ENCODE measurements at places on chromosomes 5 and 9.
A peak's percentile ranks its signal among the peaks of the same experiment; 100 is the strongest.

GRCh38 chr5:4704951-4705350 is 435.2 kb upstream of the ADAMTS16 start:
- DNase-seq: no peak

- no peak for DNase-seq
Measured at GRCh38 chr5:62661126-62661525, 82.5 kb downstream of the LRRC70 start.

- DNase-seq: no peak
Measured at GRCh38 chr9:123420592-123421111, 64.7 kb downstream of the CRB2 start.

GRCh38 chr5:113093558-113093957 is 117.0 kb downstream of the DCP2 start:
- no peak for DNase-seq

DNA sequence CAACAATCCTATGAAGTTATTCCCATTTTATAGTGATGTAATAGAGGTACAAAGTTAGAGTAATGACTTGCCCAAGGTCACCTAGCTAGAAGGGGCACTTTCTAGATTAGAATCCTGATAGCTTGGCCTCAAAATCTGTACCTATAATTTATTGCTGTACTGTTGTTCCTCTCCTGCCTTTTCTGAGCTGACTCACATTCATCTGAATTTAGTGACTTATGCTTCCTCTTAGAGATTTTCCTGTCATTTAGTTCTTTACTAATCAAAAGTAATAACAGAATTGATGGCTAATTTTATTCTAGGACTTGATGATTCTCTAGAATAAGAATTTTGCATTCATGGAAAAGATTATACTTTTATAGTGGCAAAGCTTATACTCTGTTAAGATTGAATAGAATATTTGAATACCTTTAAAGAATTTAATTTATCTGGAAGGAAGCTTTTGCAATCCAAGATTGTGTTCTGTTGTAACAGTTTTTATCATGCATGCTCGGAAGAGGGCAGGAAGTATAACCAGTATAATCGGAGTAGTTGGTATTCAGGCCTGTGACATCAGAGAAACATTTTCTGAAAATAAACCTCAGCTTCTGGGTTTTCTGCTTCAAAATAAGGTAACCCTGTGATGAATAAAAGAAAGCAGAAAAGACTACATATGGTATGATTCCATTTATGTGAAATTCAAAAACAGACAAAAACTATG is 21.3 kb downstream of the CYSTM1 start:
- DNase-seq: no peak

DNA sequence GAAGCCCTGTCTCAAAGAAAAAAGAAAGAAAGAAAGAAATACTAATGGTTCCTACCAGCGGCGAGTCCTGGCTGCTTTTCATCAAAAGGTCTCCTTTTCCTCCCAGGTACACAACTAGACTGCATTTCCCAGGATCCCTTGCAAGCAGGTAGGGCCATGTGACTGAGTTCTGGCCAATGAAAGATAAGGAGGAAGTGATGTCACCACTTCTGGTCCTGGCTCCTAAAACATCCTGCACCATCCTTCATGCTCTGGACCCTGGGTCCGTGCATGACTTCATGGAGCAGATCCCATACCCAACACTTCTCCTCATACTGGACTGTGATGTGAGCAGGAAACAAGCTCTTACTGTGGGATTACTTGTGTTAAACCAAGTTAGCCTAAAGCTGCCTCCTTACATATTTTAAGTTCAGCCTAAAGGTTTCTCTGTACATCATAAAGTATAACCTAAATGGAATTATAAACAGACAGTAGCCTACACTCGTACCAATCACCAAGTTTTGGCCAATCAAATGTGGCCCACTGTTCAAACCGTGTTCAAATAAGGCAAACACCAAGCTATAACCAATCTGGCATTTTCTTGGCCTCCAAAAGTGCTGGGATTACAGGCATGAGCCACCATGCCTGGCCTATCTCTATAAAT is 30.2 kb upstream of the FUBP3 start:
- no peak for DNase-seq

- DNase-seq: no peak
Measured at GRCh38 chr5:141825241-141825671, 53.0 kb downstream of the PCDH1 start.

DNA sequence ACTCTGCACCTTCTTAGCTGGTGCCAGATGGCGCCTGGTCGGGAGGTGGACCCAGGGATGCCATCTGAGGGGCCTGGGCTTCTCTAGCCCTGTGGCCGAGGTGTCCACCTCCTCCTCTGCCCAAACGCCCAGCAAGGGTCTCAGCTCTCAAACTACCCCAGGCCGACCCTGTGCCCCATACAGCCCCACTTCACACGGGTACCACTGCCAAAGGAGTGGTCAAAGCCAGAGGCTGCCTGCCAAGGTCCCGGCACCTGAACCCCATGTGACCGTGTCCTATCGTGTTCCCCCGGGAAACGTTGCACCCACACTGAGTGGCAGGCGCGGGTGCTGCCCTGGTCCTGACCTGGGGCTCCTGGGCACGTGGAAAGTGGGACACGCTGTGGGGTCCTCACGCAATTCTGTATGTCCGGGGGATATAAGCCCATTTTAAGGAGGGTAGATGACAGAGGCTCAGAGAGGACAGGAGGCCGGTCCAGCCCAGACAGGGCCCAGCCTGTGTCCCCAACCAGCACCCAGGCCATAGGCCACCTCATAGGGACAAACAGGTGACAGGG is 1.9 kb downstream of the ENTPD8 start:
- no peak for DNase-seq

DNA sequence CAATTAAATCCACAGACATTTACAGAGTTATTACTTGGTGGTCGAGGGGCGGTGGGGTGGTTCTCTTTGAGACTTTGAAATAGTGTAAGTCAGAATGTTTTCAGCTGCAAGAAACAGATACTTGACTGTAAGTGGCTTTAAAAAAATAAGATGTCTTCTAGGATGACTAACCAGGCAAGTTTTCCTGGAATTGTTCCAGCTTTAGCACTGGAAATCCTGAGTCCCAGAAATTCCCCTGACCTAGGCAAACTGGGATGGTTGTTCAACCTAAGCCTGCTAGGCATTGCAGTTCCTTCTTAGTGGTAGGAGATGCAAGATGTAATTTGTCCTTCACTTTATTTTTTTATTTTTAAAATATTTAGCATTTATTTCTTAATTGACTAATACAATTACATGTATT is 169.5 kb upstream of the POC5 start:
- DNase-seq: no peak

DNA sequence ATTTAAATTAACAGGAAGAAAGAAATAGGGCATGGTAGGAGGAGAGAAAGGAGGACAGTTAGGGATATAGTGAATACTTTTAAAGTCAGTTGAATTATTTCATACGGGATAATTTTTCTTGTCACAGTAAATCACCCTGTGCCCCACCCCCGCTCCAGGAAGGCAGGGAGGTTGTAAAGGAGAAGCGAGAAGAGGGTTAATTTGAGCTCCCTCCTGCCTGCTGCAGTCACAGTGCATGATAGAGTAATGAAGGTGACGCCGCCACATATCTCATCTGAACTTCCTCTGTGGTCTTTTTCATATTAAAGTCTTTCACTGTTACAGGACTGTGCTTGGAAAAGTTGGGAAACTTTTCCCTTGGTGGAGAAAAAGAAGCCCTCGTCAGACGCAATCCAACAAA is 896 bp upstream of the PCSK5 start:
- no peak for DNase-seq

- DNase-seq: no peak
Measured at GRCh38 chr9:3941758-3942157, 358.1 kb downstream of the GLIS3 start.

DNA sequence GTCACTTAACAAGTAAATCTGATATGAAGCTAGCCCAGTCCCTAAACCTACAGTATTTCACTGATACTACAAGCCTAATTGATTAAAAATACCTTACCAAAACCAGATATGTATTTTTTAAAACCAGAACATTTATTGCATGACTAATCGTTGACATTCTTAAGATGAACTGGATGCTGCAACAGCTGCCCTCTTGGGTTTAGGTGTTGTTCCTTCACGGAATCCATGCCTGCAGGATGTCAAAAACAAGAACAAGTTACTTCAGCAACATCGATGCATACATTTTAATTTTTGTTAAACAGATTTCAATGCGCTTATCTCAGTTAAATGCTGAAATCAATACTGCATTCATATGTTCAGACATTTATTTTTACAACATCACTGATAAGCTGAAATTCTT is 2.7 kb downstream of the RPL37 start:
- no peak for DNase-seq

DNA sequence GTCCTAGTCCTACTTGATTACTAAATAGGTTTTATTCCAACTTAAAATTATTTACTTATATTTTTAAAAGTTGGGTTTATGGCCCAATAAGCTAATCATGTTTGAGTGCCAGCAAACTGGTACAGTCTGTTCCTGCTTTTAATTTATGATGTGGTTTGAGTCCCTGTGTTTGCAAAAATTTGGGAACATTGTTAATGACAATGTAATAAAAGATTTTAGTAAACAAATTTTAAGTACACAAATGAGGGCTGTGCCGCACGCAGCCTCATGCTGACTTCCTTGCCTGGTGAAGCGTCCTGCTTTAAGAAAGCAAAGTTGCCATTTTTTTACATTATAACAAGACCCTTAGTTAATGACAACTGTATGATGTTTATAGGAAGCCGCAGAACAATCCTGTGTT is 96.8 kb upstream of the MAP1B start:
- no peak for DNase-seq

DNA sequence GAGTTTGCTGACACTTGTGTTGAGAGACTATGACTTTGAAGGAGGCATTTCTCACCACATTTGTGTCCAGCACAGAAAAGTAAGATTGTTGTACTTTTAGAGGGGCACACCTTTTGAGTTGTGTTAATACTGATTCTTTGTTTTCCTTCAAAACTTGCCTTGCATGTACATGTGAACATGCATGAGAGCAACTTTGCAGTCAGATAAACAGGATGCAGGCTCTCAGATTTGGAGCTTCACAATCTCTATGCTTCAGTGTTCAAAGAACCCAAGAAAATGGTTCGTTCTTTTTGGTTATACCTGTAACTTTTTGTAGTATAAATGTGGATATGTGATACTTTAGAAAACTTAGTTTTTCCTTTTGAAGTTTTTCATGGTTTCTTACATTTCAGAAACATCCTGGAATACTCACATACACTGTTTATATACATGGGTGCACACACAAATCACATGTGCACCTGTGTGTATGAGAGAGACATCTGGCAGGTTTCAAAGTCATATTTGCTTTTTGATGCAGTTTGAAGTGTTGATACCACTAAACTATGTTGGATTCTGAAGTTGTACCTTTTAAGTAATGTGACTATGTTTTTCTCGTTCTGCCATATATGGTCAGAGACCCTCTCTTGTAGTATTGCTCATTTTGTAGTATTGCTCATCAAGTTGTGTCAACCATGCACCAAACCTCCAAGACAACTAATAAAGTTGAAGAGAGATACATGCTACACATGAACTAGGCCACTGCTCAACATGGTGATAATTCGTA is 190.7 kb downstream of the CD180 start:
- DNase-seq: no peak

- DNase-seq: no peak
Measured at GRCh38 chr5:150527038-150527437, 19.1 kb downstream of the NDST1 start.

- no peak for DNase-seq
Measured at GRCh38 chr5:56158331-56158960, 74.7 kb downstream of the ANKRD55 start.

- no peak for DNase-seq
Measured at GRCh38 chr5:116766470-116766947, 191.9 kb upstream of the SEMA6A start.

GRCh38 chr5:40551496-40552491 is 127.9 kb upstream of the PTGER4 start:
- DNase-seq: peak; percentile 77

GRCh38 chr9:11338130-11338529 is 725.3 kb upstream of the PTPRD start:
- no peak for DNase-seq

GRCh38 chr5:33370466-33370859 is 70.3 kb upstream of the TARS1 start:
- no peak for DNase-seq

GRCh38 chr5:151328734-151329133 is 18.6 kb downstream of the SLC36A2 start:
- DNase-seq: no peak

GRCh38 chr9:125507226-125507625 is 199.8 kb downstream of the MAPKAP1 start:
- DNase-seq: no peak

DNA sequence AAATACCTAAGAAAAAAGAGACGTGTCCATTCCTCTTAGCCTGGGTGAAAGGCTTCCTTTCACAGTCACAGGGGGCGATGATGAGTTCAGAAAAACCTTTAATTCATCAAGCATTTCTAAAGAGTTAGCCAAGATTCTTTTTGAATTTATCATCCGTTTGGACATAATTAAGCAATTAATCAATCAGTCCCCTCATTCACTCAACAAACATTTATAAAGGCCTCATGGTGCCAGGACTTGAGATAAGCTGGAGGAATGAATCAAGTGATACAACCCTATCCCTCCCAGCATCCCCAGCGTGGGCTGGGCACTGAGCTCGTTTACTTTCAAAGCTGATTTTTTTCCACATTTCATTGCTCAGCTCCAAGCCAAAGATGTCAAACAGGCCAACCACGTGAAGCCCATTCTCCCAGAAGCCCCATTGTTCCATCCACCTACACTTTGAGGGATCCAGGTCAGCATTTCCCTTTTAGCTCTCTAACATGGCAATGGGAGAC is 140.5 kb downstream of the SLIT3 start:
- no peak for DNase-seq

GRCh38 chr9:994005-994404 is 17.6 kb downstream of the DMRT3 start:
- DNase-seq: no peak

GRCh38 chr5:125891061-125891725 is 532.0 kb upstream of the GRAMD2B start:
- no peak for DNase-seq

DNA sequence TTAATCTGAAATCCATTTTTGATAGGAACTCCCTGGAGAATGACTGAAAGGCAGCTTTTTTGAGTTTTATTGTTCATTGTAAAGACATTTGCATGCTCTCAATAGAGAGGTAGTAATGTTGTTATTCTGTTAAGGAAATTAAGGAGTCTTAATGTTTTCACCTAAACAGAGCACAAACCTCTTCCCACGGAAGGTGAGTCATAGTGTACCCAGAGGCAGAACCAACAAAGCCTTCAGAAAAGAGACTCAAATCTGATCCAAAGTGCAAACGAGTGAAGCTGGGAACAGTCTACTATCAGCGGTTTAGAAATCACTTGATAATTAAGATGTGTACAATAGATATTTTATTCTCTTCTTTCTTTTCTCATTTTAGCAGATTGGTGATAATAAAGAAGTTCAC is 470.5 kb downstream of the PLK2 start:
- peak; percentile 3 for DNase-seq

- DNase-seq: no peak
Measured at GRCh38 chr5:17412760-17413671, 85.0 kb upstream of the TAF11L2 start.

DNA sequence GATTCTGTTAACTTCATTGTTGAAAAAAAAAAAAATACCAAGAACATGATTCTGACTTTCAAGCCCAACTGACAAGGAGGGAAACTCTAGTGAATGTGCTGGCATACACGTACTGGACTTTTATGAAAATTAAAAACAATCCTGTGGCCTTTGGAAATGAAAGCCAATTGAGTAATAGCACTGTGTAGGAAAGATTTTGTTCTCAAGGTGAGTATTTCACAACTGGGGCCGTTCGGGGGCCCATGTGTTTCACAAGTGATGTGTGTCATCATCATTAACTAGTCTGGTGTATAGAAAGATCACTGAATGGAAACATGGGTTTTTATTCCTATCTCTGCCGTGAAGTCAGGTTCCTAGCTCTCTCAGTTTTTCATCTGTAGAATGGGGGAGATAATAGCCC is 605.0 kb upstream of the CLINT1 start:
- no peak for DNase-seq

Data from pulmonary artery endothelial cell (primary cell).